CD4-positive, alpha-beta T cell treated with Interleukin-1 beta for 1 hour (primary cell): ENCODE measurements at places on chromosomes 12 and 14.

GRCh38 chr12:54016051-54016450 is 7.3 kb downstream of the HOXC8 start:
- DNase-seq = no peak

DNA sequence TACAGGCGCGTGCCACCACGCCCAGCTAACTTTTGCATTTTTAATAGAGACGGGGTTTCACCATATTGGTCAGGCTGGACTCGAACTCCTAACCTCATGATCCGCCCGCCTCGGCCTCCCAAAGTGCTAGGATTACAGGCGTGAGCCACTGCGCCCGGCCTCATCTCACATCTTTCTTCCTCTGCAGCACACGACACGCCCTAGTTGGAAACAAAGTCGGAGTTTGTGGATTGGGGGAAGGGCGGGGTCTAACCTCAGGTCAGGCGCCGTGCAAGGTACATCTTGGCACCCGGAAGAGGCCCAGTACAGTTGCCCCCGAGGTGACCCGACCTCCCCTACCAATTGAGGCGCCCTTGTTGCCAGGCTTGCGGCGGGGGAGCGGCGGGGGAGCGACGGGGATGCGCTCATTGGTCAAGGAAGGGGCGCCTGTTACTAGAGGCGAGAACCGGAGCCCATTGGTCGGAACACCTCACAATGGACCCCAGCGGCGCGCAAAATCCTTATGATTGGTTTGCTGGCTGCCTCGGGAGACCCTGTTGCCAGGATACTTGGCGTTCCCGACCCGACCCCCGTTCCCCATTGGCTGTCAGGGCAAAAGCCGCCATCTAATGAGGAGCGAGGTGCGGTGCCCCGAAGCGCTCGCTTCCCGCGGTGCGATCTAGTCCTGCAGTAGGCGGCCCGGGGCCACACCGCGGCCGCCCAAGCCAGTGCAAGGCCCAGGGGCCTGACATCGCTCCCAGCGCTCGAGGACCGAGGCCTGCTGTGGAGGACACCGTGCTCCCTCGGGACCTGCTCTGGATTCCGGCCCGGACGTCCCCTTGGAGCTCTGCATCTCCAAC is at the start of gene REC8:
REC8 (plus strand) TSS at position 659 of the 839 bp plus-strand sequence. CDS start 473 bp downstream, outside the sequence.
- DNase-seq = peak; percentile 67

DNA sequence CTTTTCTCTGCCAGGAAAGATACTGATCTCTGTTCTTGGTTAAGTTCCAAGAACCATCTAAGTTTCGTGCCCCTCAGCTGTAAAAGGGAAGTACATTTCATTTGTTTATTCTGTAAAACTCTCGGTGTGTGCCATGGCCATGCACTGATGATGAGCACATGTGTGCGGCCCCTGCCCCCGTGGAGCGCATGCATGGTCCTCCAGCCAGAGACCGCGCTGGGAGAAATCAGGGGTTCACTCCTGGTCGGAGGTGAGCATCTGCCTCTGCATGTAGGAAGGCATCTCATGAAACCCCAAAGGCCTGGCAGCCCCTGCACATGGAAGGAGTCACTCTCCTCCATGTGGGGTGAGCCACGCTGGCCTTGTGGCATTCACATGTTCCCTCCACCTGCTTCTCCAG is 102.5 kb upstream of the RTL1 start:
- DNase-seq = no peak

- no peak for DNase-seq
Observed at GRCh38 chr12:89098441-89099112, 253.7 kb downstream of the DUSP6 start.

- no peak for DNase-seq
Observed at GRCh38 chr14:70812124-70812818, 3.0 kb upstream of the MAP3K9 start.

- no peak for DNase-seq
Observed at GRCh38 chr12:71546322-71546861, 106.8 kb downstream of the LGR5 start.

- no peak for DNase-seq
Observed at GRCh38 chr12:23127701-23128100, 502.7 kb downstream of the ETNK1 start.

- DNase-seq = no peak
Observed at GRCh38 chr12:75564398-75564797, 53.0 kb upstream of the KRR1 start.

DNA sequence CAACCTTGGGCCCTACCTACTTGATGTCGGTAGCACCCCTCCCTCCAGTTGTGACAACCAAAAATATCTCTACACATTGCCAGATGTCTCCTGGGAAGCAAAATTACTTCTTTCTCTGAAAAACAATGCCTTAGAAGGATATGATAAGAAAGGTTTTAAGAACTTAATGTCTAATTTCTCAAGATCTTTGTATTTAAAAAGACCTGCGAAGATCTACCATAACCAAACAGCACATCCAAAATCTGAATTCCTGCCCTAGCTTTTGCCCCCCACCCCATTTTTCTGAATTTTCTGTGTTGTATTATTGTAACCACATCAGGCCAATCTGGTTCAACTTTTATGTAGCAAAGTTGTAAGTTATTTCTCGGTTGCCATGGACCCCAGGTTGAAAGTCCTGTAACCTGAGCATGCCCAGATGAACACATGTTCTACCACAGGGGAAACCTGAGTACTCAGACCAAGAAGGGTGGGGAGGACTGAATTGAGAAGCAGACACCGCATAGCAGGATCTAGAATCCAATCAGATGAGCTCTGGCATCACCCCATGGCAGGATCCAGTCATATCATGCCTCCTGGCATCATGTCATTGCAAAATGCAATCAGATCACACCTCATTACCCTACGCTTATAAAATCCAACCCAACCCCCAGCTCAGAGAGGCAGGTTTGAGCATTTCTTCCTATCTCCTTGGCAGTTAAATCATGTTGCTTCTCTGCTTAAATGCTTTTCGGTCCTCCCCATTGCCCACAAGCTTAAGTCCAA is 8.7 kb downstream of the TMEM253 start:
- DNase-seq = no peak

GRCh38 chr14:103520657-103521437 is 1.8 kb downstream of the CKB start:
- DNase-seq = peak; percentile 81

GRCh38 chr12:122406701-122407164 is 15.7 kb downstream of the CLIP1 start:
- DNase-seq = no peak

- DNase-seq = no peak
Observed at GRCh38 chr12:125878483-125878882, 813.2 kb downstream of the AACS start.

GRCh38 chr12:64673490-64674169 is 63.3 kb downstream of the RASSF3 start:
- no peak for DNase-seq

DNA sequence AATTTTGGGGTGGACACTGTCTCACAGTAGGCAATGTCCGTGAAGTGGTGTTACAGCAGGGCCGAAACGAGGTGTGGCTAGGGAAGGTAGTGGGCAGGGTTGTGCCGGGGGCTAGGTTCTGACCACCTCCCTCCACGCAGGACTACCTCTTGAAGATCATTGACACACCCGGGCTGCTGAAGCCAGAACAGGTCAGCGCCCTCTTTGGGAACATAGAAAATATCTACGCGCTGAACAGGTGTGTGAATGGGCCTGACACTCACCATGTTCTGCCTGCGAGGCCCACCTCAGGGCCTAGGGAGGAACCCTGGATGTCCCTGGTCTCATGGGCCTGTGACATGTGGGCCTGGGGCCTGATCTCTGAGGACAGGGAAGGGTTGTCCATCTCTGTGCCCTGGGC is 24.6 kb downstream of the PLEKHG3 start:
- no peak for DNase-seq

GRCh38 chr12:113838896-113839295 is 127.2 kb downstream of the RBM19 start:
- DNase-seq = no peak

GRCh38 chr14:54650331-54650958 is 83.5 kb downstream of the SAMD4A start:
- no peak for DNase-seq

DNA sequence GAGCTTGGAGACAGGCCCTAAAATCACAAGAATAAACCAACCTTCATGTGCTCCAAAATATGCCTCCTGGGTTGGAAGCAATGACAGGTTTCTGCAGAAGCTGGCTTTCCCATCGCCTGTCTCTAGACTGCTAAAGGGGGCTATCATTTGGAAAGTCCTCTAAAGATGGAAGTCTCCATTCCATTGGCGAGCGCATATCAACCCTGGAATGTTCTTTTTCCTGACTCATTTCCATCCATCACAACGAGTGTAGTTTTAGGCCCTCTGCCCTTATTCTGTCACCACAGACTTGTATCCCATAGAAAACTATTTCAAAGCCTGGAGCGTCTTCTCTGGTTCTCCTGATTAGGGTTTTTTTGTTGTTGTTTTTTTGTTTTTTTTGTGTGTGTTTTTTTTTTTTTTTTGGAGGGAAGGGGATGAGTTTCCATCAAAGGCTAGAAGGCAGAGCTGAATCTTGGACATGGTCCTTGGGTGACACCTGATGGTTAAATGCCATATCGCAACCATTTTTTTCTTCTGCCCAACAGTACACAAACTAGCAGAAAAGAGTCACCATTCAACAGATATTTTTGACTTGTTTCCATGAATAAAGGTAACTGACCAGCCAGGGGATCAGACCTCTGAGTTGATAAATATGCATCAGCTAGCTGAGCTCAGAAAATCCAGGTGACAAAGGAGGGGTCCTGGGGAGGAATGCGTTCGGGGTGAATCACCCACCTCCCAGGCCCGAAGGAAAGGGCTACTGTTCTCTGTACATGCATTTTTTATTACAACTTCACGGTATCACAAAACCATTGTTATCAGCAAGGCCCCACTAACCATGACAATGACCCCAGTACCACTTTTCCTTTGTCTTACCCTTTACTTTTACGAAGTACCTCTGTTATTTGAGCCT is 40.5 kb downstream of the KCNA5 start:
- peak; percentile 3 for DNase-seq

DNA sequence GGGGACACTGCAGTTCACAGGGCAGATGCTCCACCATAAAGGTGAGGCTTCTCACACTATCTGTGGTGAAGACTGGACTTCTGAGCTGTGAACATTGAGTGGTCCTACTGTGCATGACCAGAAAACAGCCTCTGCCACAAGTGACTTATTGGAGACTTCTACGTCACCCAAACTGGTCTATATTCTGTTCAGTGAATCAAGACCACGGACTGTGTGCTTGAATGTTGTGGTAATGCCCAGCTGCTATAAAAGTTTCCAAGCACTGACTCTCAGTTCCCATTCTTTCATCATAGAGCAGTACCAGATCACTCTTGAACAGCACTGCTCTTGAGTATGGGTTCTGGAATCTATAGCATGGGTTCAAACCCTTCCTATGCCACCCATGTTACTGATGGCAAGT is 4.8 kb upstream of the PLEK2 start:
- no peak for DNase-seq

DNA sequence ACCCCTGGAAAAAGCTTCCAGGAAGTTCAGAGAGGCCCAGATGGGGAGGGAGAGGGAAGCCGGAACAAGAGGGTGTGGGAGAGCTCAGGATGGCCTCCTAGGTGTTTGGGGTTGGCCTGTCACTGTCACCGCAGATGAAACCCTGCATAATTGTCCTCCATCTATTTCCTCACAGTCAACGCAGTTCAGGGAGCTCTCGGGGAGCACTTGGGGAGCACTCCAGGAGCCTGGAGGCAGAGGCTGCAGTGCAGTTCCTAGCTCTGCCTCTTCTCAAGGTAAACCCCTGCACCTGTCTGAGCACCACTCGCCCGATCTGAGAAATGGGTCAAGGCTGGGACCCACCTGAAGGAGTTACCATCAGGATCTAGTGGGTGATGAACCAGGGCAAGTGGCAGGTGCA is 194.6 kb upstream of the LHX5 start:
- no peak for DNase-seq

DNA sequence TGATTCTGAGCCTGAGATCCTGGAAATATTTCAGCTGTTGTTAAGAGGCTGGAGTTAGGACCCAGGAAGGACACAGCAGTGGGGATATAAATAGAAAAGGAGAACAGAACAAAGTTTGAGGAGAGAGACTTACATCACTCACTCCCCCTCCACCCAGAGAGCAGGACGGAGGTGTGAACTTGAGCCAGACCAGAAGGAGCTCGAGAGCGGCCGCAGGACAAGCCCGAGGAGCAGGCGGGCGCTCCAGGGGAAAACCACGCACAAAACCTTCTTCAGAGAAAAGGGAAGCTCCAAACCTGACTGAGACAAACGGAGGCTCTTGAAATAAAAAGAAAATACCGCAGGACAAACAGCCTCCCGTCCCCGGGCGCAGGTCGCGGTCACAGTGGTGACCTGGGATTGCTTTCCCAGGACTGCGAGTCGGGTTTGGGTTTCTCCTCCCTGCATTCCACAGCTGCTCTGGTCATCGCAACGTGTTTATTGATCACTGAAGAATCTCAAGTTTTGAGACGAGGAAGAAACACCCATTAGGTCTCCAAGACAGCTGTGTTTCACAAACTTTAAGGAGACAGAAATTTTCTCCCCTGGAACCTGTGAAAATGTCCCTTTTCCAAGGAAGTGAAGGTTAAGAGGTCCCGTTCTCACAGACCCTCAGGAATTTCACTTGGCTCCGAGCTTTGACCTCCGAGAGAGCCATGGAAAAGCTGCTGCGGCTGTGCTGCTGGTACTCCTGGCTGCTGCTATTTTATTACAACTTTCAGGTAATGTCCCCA is at the start of gene ADGRD1:
ADGRD1 (plus strand) TSS at position 137 of the 773 bp plus-strand sequence; CDS start at position 696, 559 bp downstream.
- peak; percentile 34 for DNase-seq

DNA sequence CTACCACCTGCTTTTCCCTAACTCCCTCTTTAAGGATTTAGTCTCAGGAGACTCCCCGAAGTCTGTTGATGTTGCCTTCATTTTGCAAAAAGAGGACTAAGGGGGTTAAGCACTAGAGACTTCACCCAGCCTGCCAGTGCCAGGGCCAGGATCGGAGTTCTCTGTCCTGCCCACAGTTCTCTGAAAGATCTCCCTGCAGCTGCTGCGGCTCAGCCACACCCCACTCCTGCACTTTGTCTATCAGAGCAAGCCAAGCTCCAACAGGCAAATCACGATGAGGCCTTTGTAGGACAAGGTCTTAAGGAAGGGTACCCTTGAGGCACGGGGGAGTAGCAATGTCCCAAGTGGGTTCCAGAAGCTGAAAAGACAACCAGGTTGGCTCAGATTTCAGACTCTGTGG is 148.8 kb upstream of the EGLN3 start:
- no peak for DNase-seq

- DNase-seq = no peak
Observed at GRCh38 chr14:56124327-56124726, 6.1 kb downstream of the PELI2 start.
